NCI-H2171 (cell line): ENCODE measurements at places on chromosomes 5 and 9.
A peak's percentile ranks its signal among the peaks of the same experiment; 100 is the strongest.

DNA sequence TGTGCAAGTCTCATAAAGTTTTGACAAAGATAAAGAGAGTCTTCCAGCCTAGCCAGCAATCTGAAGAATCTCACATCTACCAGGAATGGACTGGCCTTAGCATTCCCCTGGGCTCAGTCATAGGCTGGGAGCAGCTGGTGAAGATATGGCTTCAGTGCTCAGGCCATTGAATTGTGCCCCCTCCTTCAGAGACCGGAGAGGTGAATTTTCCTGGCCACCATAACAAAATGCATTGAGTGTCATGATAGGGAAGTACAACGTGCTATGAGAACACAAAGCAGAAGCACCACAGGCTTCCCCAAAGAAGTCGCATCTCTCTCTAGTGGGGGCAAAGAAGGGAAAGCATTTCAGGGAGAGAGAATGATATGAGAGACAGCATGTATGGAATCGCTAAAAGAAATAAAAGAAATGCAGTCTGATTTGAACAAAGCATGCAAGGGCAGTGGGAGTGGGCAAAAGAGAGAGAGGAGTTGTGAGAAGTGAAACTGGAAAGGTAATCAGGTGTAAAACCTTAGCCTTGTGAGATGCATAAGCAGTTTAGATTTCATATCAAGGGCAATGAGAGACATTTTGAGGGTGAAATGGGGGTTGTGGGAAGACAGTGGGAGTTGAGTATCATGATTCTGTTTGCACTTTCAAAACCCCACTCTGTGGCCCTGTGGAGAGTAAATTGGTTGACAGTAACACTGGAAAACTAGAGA is 57.1 kb upstream of the NMUR2 start:
- no peak for DNase-seq

- DNase-seq: no peak
These were observed 16.8 kb downstream of the SNX18 start for GRCh38 chr5:54534191-54535004.

DNA sequence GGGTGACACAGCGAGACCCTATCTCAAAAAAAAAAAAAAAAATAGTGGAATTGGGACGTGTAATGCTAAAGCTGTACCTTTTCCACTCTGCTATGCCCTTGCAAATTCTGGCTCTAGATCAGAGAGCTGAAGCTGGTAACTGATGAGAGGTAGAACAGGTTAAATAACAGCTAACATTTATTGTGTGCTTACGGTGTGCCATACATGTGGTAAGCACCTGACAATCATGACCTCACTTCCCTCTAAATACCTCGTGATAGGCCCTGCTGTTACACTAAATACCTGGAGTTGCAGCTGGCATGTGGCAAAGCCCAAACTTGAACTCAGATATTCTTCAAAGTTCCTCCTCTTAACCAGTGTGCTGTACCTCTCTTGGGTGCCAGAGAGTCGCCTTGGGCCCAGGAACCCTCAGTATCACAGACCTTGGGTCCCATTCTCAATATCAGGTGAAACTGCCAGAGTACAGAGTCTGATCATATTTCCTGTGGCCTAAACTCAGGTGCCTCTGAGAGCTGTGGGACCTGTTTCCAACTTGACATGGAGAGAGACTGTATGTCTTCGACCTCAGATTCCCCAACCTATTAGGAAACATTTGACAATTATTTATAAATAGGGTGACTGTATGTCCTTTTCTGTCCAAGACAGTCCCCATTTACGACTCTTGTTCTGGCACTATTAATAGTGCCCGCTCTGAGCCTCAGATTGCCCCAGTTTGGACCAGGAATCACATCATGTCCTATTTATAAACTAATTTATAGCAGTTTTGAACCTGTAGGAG is 4.8 kb downstream of the ARL10 start:
- no peak for DNase-seq

DNA sequence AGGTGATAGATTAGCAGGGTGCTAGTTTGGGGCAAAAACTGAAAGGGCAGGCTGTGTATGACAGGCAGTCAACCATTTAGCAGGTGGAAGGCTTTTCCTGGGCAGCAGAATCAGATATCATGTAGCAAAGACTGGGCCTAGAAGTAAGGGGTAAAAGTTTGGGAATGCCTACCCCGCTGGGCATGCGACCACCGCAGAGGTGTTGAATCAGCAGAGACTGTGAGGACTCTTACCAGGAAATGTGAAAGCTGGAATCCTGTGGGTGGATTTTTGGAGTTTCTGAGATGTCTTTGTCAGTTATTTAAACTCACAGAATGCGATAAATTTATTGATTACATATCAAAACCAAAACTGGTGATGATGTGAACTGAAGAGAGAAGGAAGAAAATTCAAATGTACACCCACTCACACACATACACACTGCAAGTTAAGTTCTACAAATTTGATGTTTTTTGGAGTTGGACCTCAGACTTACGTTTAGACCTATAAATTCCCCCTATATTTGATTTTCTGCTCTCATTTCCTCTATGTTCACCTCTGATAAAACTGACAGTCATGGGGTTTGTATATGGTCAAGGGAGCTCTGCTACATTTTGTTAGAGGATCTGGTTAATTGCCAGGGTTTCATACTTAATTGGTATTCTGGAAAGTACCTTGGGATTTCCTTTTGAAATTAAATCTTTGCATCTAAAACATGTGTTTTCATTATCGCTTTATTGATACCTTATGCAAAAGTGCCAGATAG is 333.6 kb downstream of the CSNK1G3 start:
- no peak for DNase-seq

DNA sequence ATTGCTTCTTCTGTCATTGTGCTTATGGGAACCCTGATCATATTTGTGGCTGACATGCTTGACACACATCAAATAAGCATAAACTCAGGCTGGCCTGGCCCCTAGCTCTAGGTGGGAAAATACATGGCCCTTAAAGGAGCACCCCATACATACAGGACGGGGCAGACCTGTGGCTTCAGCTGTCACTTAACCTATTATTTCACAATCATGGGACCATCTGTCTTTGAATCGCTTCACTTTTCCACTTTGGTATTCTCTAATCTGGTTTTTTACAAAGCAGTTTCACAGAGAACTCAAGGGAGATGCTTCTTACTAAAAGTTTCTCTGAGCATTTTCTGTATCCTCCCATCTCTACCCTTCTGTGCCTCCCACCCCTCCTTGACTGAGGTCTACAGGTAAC is 34.6 kb upstream of the LRRTM2 start:
- DNase-seq: no peak

DNA sequence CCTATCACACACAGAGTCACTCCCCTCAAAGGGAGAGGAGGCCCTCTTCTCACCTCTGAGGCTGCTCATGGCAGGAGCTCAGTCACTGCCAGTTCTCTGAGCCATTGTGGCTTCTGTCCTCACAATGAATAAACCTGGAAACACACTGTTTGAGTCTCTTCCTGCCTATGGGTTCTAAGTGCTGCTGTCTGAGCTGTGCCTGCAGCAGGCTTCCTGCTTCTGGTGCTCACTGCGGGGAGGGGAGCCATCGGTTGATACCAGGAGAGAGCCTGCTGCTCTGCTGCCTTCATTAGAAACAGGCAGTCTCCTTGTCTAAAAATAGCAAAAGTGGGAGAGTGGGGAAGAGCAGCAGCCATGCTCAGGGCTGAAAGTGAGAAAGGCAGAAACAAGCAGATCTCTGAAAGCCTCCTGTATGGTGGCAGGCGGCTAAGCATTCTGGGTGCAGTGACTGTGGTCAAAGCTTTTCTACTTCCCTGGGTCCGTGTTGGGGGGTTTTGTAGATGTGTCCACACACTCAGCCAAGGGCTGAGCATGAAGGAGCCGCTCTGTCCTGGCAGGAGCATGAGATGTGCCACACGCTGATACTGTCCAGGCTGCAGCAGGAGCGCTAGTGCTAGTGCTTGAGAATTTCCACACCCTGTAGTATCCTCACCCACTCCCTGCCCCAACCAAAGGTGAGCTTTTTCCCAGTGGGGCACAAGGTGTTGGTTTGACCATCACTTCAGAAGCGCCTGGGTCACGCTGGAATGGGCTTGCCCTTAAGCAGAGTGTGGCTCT is 34.2 kb downstream of the PRKACG start:
- DNase-seq: no peak

- DNase-seq: no peak
These were observed 10.3 kb upstream of the SLC6A18 start for GRCh38 chr5:1214936-1215220.

GRCh38 chr9:4798281-4799032 is 5.7 kb downstream of the RCL1 start:
- DNase-seq: peak; percentile 84

- DNase-seq: no peak
These were observed 66.5 kb upstream of the RICTOR start for GRCh38 chr5:39140558-39141168.

GRCh38 chr5:179504600-179505396 is 45.6 kb upstream of the RUFY1 start:
- DNase-seq: no peak

GRCh38 chr9:99118782-99119466 is 14.0 kb downstream of the TGFBR1 start:
- DNase-seq: no peak

- DNase-seq: no peak
These were observed 336.1 kb downstream of the CWC27 start for GRCh38 chr5:65104831-65105230.

DNA sequence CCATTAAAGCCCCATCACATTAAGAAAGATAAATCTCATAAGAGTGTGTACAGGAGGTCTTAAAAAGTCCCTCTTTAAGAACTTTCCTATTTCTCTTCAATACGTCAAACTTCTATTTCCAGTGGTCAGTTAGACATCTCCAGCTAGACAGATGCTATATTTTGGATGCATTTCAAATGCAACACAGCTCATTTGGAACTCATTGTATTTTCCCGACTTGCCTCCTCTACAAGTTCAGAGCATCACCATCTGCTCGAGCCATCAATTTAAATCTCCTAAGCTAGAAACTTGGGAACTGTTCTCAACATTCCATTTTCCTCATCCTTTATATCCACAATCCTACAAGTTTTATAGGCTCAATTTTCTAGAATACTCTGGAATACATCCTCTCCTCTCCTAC is 3.2 kb upstream of the UHRF2 start:
- no peak for DNase-seq

DNA sequence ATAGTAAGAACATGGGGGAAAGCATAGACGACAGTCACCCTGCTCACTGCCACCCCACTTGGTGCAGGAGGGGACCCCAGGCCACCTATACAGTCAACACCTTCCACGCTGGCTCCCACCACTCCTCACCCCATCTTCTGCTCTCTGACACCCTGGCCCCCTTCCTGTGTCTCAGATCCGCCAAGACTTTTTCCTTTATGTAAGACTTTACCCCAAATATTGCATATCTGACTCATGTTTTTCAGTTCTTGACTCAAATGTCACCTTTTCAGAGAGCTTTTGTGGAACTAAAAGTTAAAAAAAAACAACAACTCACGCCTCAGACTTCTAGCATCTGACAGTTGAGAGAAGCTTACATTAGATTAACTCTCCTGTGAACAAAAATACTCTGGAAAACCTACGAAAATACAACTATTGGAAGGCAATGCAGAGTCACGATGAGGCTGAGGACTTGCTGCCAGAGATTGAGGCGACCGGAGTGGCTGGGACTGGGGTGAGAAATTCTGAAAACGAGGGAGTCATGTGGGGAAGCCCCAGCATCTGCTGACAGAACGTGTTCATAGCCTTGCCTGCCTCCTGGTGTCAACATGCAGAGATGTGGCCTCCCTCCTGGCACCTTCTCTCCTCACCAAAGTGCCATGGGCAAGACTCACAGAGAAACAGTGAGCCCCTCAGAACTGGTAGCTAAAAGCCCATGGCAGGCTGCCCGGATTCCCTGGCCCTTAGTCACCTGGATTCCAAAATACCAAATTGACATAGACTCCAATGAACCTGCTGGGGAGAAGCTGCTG is 22.4 kb upstream of the FCN2 start:
- no peak for DNase-seq

DNA sequence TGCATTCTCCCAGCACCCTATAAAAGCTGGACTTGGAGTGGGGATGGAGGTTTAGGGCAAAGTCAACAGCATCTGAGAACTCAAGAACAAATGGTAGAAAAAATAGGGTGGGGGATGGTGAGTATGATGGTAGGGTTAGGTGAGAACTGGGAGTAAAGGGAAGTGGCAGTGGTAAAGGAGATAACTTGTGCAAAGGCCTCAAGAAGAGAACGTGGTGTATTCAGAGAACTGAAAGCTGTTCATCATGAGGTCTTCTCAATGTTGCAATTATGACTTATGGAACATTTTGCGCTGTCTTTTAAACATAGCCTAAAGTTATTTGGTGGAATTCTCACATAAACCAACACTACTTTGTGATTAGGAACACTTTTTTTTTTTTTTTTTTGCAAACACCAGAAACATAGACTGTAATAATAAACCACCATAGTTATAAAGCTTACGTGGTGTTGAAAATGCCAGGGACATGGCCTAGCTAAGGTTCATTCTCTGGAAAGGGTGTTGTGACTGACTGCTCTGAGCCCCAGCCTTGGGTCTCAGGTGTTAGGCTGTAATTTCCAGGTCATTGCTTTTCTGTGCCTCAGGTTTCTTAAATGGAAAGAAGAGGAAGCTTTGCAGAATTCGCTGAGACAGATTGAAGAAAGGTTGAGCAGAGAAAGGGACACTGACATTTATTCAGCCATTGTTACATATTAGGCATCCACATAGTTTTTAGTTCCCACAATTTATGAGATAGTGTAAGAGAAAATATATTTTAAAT is 19.2 kb upstream of the TXNDC8 start:
- DNase-seq: peak; percentile 9

DNA sequence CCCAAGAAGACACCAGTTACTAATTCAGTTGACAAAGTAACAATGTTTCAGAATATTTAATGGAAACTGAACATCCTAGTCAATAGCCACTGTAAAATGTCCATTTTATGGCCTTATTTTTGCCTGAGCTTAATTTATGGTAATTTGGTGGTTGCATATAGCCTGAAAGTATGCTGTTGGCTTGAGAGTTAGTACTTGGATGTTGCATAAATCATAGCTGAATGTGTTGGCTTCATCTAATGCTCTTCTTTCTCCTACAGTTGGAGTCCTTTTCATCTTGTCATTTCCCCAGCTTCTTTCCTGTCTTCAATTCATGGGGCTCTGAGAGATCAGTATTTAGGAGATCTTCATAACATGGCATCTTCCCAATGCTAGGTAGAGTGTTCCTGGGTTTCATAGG is 164.6 kb downstream of the MAT2B start:
- DNase-seq: no peak

- DNase-seq: no peak
These were observed 36.5 kb upstream of the RAD23B start for GRCh38 chr9:107246259-107247254.

GRCh38 chr5:95925378-95925744 is 36.3 kb downstream of the ELL2 start:
- no peak for DNase-seq

DNA sequence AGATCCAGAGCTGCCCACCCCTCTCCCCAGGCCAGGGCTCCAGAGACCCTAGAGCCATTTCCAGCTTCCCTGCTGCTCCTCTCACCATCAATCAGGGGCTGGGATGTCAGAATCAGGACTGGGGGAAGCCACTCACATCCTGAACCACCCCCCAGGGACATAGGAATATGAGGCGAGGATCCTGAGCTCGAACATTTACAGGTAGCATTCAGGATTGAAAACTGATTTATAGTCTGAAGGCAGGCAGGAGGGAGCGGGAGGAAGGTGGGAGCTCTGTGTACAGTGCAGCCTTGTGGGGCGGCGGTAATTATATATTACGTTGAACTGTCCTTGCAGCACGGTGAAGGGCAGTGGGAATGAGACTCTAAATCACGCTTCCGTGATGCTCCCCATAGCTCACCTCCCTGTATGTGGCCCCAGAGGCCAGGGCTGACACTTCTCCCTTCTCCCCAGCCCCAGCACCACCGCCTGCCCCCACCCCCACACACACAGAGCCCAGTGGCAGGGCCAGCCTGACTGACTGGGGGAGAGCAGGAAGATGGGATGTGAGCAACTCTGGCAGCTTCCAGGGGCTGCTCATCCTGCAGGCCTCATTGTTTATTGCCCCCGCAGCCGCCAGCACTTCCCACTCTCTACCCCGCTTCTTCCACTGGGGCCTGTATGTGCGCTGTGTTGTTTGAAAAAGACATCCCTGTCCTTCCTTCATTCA is 76.0 kb upstream of the HSPA9 start:
- no peak for DNase-seq
